ENCODE measurements at places on chromosomes 11 and 22.

GRCh38 chr11:74754507-74755252 lies 6.0 kb downstream of the RNF169 start:
- DNase-seq, result peak; percentile 87

DNA sequence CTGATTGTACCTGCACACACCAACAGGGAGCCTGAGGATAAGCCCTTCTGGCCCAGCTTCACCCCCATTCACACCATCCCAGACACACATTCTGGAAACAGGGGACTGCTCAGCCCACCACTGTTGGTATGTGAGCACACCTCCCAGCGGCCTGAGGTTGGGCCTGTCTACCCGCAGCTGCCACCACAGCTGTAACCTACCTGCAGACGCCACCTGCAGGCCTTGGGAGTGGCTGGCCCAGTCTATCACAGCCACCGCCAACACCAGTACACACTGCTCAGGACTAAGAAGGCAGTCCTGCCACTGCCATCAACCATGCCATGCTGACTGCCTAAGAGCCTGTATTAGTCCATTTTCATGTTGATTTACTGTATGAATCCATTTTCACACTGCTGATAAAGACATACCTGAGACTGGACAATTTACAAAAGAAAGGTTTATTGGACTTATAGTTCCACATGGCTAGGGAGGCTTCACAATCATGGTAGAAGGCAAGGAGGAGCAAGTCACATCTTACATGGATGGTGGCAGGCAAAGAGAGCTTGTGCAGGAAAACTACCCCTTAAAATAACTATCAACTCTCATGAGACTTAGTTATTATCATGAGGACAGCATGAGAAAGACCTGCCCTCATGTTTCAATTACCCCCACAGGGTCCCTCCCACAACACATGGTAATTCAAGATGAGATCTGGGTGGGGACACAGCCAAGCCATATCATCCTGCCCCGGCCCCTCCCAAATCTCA lies 30.6 kb downstream of the RSF1 start:
- no peak for DNase-seq

DNA sequence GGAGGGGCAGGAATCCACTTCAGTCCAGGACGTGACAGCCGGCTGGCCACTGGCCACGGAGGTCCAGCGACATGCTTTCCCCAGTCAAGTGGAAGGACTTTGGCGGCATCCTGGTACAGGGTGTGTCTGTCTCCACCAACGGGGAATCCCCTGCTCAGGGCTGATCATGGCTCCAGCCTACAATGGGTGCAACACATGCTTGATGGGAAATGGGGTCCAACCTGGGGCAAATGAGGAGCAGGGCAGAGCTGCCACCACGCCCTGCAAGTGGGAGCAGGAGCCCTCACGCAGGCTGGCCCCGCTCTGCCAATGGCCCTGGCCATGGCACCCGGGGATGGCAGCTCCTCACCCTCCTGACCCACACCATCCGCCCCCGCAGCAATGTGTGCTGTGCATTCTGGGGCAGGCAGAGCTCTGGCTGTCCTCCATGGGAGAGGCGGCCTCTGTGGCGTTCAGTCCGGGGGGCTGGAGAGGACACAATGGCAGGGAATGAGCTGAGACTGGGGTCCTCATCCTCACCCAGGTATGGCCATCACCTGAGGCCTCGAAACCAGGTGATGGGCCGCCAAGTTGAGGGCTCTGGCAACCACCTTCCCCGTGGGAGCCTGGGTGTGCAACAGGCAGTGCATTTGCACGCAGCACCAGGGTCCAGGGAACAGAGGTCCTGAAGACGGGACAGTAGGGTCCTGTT lies 5.8 kb upstream of the SEPTIN5 start:
- no peak for DNase-seq

GRCh38 chr11:127334466-127334865 lies 333.9 kb upstream of the KIRREL3 start:
- DNase-seq, result no peak

DNA sequence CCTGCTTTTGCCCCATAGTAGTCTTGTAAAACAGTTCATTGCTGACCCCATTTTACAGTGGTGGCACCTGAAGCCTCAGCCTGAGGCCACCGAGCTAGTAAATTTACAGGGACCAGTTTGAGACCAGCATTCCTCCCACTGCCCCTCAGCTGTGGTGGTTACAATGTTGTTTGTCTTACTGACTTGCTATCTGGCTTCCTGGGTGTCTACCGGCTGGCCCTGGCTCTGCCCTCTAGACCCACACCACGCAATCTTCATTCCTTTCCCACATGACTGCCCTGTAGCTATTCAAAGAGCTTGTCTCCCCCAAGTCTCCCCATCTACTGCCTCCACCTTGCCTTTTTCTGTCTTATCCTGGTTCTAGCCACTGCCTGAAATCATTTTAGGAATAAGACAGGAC lies 20.8 kb downstream of the PIK3IP1 start:
- DNase-seq, result no peak

DNA sequence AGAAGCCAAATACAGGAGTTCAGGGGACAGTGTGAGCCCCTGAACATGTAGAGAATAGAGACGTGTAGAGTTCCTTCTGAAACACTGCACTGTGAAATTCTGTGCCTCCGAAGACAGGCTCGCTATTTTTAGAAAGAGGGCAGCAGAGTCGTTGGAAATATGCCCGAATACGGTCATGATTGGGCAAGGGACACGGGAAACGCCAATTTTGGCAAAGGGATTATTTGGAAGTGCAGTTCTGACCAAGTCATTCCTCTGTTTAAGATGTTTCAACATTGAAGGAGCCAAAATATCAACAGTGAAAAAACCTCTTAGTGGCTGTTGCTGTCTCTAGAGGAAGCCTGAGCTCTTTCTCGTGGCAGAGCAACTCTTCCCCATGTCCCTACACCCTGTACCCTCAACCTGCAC lies 9.5 kb upstream of the CBX6 start:
- no peak for DNase-seq

GRCh38 chr22:20581503-20582170 lies 74.2 kb downstream of the MED15 start:
- DNase-seq, result no peak

DNA sequence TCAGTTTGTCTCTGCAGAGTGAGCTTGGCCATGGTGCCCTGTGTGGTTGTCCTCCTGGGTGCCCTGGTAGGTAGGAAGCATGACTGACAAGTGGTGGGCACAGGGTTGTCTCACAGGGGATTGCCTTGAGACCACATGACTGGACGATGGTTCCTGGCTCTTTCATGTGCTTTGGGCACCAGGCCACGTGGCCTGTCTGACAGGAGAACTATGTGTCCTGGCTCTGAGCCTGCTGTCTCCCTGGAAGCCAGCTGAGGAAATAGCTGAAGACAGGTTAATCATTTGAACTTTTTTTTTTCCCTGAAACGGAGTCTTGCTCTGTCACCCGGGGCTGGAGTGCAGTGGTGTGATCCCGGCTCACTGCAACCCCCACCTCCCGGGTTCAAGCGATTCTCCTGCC lies 93.2 kb downstream of the LDLRAD3 start:
- no peak for DNase-seq

DNA sequence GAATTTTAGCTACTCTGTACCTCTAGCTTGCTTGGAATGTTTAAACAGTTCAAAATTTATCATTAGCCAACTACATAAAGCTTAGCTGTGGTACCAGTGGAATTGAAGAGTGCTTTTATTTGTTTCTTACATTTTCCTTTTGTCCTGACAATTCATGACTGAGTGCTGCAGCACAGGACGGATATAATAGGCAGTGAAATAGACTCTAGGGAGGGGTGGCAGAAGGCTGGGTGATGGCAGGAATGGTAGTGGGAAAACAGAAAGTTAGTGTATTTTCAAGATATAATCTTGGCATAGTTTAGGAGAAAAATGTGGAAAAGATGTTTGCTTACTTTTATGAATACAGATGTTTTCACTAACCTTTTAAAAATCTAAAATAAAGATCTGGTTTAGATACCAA lies 31.1 kb upstream of the ARHGAP32 start:
- DNase-seq, result no peak
